ENCODE measurements at places on chromosomes 1 and 21.

DNA sequence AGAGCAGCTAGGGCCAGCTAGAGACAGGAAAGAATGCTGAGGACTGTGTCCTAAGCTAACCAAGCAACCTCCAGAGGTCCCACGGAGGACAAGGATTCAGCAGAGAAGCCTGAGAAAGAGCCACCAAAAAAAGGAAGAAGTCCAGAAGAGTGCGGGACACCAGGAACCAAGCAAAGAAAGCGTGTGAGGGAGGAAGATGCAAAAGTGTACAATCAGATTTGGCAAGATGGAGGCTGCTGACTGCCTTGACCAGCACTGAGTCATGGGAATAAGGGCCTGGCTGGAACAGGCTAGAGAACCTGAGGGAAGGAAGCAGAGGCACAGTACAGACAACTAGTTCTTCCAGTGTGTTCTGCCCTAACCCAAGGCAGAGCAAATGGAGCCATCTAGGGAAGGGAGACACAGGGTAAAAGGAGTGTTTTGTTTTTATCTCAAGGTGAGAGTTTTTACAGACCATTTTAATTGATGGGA lies 18.5 kb downstream of the TP53BP2 start:
- DNase-seq: no peak

DNA sequence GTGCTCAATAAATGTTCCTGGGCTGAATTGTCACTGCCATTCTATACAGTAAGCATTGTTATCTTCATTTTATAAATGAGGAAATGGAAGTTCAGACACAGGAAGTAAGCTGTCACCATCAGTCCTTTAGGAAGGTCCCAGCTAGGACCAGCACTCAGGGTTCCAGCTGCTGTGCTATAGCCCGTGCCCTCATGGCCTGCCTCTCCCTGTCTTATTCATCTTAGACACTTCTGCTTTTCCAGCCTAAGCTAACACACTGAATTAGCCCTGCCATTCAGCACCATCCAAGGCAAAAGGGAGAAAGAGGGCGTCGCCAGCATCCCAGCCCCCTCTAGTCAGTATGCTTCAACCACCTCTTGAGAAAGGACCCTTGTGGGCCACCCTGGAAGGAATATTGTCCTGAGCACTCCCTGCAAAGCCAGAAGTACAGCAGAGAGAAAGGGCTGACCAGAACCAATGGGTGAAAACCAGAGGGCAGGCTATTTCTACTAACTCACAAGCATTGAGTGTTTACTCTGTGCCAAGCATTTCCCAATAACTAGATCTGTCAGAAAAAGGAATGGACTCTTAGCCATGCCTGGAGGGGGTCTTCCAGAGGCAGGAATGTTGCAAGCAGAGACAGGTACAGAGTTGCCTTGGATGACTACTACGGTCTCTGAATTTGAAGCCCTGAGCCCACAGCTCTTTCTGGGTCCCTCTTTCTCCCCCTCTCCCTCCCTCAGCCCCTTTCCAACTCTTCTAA lies 77.9 kb upstream of the NFIA start:
- no peak for DNase-seq

DNA sequence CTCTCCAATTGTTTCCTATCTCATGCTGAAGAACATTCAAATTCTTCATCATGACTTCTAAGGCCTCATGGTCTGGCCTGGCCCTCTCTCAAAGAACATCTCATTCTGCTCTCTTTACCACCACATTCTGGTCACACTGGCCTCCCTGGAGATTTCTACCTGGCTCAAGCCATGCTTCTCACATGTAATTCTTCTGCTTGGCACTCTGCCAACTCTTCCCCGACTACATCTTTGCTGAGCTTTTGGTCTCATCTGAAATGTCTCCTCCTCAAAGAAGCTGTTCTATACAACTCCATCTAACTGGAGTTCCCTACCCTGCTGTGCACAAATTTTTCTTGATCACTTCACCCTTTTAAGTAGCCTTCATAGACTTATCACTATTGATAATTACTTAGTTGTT lies 1.4 kb upstream of the TBX19 start:
- no peak for DNase-seq

- DNase-seq: no peak
These were observed 6.4 kb downstream of the MYOM3 start for GRCh38 chr1:24105368-24106160.

DNA sequence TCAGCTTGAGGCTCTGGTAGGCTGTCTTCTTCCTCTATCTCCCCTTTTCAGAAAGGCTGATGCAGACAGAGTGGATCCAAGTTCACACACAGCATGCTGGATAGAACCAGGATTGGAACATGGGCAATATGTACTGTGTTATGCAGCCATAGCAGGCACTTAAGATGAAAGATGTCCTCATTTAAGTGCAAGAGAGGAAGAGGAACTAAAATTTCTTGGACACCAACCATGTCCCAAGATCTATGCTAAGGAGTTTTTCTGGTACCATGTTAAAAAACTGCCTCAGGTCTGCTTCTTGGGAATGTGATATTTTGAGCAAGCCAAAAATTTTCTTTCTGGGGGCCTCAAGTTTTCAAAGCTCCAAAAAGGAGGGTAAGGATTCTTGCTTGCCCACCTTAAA lies 1.2 kb downstream of the SDHB start:
- no peak for DNase-seq

DNA sequence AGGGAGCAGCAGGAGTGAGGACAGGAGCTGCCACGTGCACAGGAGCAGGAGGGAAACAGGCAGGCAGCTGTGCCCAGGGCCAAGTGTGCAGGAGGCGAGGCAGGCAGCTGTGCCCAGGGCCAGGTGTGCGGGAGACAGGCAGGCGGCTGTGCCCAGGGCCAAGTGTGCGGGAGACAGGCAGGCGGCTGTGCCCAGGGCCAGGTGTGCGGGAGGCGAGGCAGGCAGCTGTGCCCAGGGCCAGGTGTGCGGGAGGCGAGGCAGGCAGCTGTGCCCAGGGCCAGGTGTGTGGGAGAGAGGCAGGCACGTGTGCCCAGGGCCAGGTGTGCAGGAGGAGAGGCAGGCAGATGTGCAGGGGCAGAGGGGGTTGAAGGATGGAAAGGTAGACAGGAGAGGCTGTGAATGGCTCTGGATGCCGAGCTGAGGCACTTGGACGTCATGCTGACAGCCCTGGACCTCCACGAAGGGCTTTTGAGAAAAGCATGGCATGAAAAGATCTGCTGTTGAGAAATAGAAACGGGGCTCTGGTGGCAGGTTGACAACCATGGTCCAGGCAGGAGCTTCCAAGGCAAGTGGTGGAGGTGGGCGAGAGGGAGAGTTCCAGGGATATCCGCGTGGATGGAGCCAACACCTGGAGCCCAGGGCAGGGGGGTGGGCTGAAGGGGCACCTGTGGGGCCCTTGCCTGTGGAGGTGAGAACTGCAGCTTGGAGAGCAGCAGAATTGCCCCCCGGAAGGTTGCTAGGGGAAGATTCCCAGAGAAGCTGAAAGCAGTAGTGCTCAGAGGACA lies 19.1 kb upstream of the NPHP4 start:
- no peak for DNase-seq

GRCh38 chr1:99629164-99629563 lies 16.7 kb upstream of the PALMD start:
- DNase-seq: no peak

GRCh38 chr21:31201144-31201543 lies 142.9 kb downstream of the TIAM1 start:
- no peak for DNase-seq

DNA sequence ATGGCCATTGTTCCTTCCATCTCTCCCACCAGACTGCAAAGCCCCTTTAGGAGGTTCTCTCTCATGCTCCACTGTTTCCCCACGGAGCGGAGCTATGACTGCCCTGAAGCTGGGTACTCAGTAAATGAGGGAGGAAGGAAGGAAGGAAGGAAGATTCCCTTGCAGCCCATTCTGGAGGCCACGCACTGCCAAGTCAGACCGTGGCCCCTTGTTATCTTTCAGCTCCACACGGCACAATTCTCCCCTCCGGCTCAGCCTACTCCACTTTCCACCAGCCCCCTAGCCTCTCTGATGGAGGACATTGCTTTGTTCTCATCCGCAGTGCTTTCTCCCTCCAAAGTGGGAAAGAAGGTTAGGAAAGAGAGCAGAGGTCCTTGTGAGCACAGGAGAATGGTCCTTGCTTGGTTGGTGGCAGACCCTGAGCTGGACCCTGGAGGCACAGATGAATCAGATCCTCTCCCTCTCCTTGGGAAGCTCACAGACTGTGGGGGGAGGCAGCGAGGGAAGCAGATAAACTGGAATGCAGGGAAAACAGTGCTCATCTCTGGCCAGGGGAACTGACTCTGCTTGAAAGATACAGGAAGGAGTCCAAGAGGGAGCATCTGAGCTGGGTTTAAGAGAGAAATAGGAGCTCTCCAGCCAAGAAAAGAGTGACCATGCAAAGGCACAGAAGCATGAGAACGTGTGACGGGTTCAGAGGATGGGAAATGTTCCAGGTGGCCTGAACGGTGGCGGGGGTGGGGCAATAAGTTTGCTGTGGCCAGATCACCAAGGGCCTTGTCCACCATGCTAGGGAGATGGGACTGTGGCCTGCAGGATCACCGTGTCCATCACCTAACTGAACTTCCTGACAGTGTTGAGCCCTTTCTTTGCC lies 52.6 kb downstream of the GLIS1 start:
- DNase-seq: no peak

DNA sequence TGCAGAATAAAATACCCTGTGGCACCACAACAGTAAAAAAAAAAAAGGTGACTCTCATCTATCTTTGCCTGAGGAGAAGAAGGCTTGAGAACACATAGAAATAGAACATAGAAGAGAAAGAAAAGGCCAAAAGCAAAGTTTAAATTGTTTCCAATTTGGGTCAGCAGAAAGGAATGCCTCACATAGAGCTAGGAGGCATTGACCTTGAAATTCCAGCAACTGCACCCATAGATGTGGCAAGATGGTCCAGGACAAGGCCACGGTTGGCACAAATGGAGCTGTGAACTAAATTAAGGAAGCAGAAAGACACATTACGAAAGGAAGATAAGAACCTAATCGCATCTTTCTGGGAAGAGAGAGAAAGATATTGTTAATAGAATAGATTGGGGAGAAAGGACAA lies 588.3 kb downstream of the LMO4 start:
- no peak for DNase-seq

- DNase-seq: no peak
These were observed 17.4 kb downstream of the KIAA0319L start for GRCh38 chr1:35539824-35540261.

GRCh38 chr1:1529321-1529720 lies 11.1 kb downstream of the TMEM240 start:
- no peak for DNase-seq

DNA sequence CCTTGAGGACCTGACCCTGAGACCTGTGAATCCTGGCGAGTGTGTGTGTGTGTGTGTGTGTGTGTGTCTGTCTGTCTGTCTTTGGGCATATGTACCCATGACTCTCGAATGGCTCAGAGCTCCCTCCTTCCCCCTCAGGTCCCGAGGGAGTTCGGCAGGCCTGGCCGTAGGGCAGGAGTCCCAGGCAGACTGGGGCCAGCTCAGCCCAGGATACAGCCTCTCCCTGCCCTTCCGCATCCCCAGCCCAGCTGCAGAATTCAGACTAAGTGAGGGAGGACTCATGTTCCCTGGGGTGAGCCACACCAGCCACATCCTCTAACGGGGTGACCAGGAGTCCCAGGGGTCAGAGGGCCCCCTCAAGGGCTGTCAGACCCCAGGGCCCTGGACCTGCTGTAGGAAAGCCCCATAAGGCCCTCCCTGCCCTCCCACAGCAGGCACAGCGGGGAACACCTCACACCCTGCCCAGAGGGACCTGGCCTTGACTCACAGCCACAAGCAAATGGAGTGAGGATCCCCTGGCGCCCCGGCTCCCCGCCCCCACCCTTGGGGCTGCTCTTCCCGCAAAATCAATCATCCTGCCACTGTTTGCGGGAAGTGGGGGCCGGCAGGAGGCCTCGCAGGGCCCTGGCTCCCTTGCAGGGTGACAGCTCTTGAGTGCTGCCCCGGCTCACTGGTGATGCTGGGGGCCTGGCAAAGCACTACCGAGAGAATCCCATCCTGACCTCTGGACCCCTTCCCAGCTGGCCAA lies 101.7 kb upstream of the CASZ1 start:
- no peak for DNase-seq

DNA sequence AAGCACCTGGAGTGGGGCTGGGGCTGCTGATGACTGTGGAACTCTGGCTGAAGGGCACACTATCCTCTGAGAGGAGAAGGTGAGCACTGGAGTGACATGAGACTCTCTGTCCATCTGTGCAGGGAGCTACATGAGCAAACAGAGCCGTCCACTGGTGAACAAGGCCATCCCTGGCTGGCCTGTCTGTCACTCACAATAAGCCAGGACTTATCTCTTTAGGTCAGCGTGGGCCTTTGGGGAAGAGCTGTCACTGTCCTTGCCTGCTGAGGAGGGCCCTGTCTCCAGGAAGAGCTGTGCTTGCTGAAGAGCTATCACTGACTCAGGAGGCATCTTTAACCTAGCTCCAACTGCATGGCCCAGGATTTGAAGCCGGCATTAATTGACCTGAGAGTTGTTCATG lies 82.1 kb downstream of the FOXD2 start:
- DNase-seq: no peak

GRCh38 chr1:25210728-25211127 lies 21.6 kb downstream of the SYF2 start:
- DNase-seq: no peak

GRCh38 chr1:30753660-30754123 lies 3.9 kb downstream of the LAPTM5 start:
- no peak for DNase-seq

- no peak for DNase-seq
These were observed 4.3 kb downstream of the MYOM3 start for GRCh38 chr1:24107462-24108138.

- no peak for DNase-seq
These were observed 11.9 kb downstream of the KIF21B start for GRCh38 chr1:201011616-201012015.

DNA sequence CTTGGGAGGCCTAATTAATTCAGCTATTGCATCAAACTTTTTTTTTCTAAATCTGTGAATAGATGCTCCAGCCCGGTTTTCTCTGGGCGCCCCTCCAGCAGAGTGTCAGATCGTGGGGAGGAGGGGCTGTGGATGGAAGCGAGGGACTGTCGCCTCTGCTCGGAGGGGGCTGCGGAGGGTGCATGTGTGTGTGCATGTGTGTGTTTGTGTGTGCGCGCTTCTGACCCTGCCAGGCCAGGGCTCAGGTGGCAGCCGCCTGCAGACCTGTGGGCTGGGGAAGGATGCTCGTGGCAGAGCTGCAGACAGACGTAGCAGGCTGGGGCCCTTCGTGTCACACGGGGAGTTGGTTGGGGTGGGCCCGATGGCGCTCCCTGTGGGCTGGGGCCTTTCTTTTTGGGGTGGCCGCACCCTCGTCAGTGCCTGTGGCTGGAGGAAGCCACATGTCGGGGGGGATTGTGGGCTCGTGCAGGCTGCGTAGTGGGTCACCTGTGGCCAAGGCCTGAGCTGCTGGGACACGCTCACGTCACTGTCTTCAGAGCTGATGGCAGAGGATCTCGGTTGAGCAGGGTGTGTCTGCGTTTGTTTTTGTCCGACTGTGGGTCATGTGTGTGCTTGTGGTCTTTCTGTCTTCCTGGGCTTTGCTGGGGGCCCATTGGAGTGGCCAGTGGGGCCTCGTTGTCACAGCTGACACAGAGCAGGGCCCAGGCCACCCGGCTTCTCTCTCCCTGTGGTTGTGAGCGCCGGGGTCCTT lies 2.8 kb downstream of the SKI start:
- DNase-seq: no peak

DNA sequence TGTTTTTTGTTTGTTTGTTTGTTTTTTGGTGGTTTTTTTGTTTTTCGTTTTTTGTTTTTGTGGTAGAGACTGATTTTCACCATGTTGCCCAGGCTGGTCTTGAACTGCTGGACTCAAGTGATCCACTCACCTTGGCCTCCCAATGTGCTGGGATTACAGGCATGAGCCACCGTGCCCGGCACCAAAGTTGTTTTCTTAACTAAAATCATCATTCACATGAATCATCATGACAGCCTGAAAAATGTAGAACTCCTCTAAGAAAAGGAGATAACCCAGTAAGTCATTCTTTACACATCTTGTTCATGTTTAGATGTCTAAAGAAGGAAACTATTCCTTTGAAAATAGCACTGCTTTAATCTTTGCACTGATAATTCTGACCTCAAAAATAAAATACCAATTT lies 37.5 kb downstream of the DISP1 start:
- no peak for DNase-seq
